Adipocyte (in vitro differentiated cells): ENCODE measurements at places on chromosomes 3 and 15.

GRCh38 chr3:187739094-187739560 is 6.1 kb downstream of the BCL6 start:
- DNase-seq = no peak

DNA sequence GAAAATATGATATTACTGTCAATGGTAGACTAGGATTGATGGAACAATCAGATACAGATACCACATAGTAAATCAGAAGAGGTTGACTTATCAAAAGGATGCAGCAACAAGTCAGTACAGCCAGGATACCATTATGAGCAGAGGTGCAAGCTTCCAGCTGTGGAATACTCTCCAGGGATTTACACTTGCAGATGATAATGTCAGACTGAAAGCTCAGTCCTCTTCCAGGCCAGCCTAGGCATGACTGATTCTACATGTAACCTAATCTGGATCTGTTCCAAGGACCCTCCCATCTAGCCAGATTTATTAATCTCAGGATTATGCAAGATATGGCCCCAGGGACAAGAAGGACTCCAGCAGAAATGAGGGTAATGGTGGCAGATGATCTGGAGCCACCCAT is 8.2 kb downstream of the FILIP1L start:
- no peak for DNase-seq

DNA sequence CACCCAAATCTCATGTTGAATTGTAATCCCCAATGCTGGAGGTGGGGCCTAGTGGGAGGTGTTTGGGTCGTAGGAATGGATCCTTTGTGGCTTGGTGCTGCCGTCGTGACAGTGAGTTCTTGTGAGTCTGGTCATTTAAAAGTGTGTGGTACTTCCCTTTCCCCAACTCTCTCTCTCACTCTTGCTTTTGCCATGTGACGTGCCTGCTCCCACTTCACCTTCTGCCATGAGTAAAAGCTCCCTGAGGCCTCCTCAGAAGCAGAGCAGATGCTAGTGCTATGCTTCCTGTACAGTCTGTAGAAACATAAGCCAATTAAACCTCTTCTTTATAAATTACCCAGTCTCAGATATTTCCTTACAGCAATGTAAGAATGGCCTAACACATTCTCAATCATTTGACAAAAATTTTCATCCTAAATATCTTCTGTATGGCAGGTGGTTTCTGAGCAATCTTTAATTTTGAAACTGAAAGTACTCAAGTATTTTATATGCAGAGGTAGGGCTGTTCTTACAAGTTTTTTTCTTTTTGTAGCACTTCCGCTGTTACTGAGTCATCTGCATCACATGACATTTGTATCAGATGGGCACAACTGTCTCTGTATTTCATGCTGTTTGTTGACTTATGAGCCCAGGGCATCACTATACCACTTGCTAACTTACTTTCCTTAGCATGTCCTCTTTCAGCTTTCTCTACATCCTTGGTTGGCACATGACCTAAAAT is 8.8 kb downstream of the RPL39L start:
- peak; percentile 43 for DNase-seq

GRCh38 chr3:117549716-117550115 is 840.1 kb downstream of the TUSC7 start:
- DNase-seq = peak; percentile 7

GRCh38 chr3:155138677-155139076 is 58.6 kb downstream of the MME start:
- no peak for DNase-seq

DNA sequence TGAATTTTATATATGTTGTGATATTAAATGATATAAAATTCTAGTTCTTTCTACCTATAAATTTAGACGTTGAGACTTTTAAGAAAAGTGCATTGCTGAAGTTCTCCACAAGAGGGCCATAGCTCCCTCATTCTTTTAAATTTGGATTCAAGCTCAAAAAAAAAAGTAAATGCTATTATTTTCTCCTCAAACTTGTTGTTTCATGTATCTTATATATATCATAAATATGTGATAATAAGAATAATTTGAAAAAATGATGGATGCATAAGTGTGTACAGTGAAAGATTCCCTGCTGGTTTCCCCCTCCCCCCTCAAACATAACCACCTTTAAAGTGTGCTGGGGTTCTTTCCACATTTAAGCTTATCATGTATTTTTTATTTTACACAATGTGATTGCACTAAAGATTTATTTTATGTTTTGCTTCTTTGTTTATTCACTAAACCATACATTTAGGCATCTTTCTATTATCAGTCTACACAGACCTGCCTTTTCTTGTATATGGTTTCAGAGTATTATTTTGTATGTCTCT is 769.4 kb upstream of the GOLIM4 start:
- DNase-seq = peak; percentile 83

DNA sequence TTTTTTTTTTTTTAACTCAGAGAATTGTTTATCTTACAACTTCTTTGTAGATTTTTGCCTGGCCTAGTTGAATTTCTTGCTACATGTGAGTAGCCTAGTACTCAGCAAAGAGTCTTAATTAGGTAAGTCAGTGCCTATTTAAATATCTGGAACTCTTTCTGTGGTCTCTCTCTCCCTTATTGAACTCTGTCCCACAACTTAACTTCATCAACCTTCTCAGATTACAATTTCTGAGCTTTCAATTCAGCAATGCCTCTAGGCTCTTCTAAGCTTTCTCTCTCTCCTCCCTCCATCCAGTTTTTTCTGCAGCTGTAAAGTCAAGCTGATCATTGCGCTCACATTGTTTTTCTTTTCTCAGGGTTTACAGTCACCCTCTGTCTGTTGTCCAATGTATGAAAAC is 517.6 kb upstream of the ROBO1 start:
- peak; percentile 11 for DNase-seq

DNA sequence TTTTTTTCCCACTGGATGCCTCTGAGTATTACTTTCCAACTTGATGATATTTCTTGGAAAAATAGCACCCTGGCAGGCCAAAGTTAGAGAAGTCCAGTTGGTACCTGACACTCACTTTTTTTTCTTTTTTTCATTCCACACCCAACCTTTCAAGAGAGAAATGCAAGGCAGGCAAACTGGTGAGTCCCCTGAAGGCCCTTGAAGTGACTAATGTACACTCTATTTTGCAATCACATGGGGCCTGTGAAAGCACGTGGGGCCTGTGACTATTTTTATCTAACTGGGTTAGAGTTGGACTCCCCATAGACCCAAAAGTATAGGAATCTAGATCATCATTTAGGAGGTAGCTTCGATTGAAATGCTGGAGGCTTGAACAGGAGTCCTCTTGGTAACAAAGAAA is 316.7 kb downstream of the CHL1 start:
- no peak for DNase-seq

DNA sequence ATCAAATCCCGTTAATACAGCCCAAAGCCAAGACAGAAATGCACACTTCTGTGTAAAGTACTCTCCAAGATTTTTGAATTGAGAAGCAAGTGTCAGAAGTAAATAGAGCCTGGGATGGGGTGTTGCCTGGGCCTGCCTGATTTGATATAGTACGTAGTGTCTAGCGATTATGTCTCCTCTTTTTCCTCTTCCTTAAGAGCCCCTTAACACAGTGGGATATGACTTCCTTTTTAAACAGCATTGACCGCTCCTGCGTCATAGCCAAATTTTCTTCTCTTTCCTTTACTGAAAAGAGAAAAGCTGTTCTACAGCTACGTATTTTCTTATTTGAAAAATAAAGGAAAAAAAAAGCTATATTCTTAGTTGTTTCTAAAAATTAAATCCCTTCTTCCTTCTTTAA is 97.7 kb downstream of the PLCL2 start:
- no peak for DNase-seq

DNA sequence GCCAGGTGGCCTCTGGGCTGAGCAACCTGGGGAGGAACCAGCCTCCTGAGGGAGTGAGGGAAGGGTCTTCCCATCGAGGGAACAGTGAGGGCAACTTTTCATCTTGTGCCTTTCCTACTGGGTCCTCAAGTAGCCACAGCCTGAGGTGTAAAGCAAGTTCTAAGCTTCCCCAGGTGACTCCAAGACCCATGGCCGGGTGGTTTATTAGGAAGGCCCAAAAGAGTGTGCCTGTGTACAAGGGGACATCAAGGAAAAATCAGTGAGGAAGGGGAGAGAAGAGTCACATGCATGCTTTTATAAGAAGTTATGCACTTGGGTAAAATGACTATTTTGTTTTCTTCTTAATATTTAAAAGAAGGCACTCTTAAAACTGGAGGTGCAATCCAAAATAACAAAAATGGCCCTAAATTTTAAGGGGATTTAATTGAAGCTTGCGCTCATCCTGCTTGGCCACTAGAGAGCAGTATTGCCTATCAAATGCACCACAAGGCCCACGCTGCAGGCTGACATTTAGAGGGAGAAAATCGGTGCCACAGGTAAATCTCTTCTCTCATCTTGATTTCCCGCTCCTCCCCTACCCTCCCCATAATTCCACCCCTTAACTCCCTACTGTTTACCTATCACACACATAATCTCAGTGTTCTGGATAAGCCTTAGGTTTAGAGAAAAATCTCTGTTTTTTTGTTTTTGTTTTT is 6.7 kb downstream of the NANOGP8 start:
- DNase-seq = peak; percentile 81

DNA sequence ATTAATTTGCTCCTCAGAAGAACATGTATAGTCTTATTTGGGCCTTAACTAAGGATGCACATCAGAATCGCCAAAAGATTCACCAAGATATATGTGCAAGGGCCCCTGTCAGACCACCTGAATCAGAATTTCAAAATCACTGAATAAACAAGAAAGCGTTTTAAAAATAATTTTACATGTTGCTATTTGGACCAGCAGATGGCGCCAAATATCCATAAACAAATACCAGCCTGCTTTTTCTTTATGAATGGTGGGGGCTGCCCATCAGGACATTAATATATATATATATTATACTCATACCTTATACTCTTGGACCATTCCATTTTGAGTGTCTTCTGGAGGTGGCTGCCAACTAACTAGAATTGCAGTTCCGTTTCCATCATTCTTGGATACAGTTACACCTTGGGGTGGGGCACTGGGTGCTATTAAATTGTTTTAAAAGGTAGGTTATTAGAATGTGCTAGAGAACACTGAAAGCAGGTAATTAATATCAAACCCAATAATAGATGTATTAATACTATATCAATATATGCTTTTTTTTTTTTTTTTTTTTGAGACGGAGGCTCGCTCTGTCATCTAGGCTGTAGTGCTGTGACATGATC is 1108.3 kb downstream of the ROBO1 start:
- peak; percentile 78 for DNase-seq

DNA sequence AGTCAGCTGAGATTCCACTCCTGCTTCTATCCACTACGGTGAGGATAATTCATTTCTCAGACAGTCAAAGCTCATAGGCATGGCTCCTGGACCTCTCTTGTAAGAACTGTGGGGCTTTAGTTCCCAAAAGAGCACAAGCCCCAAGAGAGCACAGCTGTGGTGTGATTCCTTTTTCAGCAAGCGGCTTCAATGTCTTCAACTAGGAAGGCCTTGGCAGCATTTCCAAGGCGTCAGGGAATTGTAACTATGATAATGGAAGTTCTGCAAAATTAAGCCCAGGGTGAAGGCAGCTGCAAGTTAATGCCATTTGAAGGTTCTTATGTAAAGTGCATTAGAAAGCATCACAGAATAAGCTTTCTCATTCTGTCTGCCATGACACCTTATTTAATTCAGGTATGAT is 657.1 kb downstream of the GRM7 start:
- no peak for DNase-seq

DNA sequence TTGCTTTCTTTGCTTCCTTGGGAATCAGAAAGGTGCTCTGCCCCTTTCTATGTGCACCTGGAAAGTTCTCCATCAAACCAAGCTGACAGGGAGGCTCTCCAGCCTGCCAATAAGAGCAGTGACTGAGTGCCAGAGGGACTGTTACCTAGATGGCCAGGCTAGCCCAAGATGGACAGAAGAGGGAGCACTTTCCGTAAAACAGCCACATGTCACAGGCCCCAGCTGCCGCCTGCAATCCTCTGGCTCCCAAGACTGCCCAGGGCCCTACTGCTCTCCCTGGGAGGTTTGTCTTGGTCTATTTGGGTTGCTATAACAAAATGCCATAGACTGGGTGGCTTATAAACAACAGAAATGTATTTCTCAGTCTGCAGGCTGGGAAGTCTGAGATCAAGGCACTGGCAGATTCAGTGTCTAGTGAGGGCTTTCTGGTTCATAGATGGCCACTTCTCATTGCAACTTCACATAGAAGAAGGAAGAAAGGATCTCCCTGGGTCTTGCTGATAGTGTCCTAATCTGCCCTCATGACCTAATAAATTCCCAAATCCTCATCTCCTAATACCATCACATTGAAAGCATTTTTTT is 72.3 kb downstream of the TAMM41 start:
- peak; percentile 69 for DNase-seq

GRCh38 chr3:70245746-70246525 is 66.5 kb downstream of the MDFIC2 start:
- no peak for DNase-seq

GRCh38 chr3:184173374-184173722 is 1.3 kb upstream of the AP2M1 start:
- DNase-seq = no peak

DNA sequence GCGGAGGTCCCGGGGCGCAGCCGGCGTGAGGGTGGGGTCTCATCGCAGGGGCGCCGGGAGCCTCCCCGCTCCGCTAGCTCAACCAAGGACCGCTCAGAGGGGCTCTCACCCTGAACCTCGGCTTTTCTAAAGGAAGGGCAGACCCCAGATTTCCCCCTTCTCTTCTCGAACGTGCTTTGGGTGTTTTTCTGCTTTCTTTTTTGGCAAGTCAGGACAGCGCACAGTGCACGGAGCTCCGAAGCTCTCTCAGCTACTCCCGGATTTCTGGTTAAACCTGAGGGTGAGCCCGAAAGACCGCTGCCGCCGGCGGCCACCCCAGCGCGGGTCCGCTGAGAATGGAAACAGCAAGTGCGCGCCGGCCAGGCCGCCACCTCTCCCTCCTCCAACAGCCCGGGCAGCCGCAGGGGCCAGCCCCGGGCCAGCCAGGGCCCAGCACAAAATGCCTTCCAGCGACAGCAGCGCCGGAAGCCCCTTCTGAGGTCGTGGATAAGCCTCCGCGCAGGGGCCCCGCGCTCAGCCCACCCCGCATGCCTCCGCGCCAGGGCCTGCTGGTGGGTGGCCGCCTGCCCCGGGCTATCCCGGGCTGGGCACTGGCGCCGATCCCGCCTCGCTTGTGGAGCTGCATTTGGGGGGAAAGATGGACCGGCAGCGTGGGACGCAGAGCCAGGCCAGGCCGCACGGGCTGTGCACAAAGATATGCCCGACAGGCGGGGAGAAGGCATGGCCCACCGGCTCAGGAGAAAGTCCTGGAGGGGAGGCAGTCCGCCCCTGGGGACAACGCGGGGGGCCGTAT is 8.2 kb upstream of the OCA2 start:
- peak; percentile 52 for DNase-seq

- DNase-seq = no peak
Measured at GRCh38 chr15:74844319-74845207, 1.6 kb upstream of the ULK3 start.
